Neural crest cell (in vitro differentiated cells): ENCODE measurements at places on chromosomes 2 and 18. TPM values are rescaled to one million over a fixed set of nuclear protein-coding genes. Genes with fewer than 3 reads are reported as not detected.

The FLACC1 gene
- total RNA-seq, result 0.77 and 1.0 TPM in 2 replicates

The HAT1 gene
- total RNA-seq, result 70.8 and 77.7 TPM in 2 replicates

The PIEZO2 gene
- total RNA-seq, result 15.5 and 17.0 TPM in 2 replicates

The TRIM43 gene
- total RNA-seq, result not detected in 2 replicates

The MATN3 gene
- total RNA-seq, result 1.3 and 1.9 TPM in 2 replicates

The RGPD3 gene
- total RNA-seq, result 0.11 and 0.14 TPM in 2 replicates

- peaks cover 3% of the 10 kb centered on the region for H3K36me3 ChIP-seq
- DNase-seq, result no peak
- H3K27ac ChIP-seq, result no peak overlapping the region
- peaks cover 4% of the 10 kb centered on the region for H3K4me1 ChIP-seq
- H3K4me3 ChIP-seq, result no peak overlapping the region
Observed at GRCh38 chr18:36947820-36948348, 119.0 kb downstream of the KIAA1328 start.

DNA sequence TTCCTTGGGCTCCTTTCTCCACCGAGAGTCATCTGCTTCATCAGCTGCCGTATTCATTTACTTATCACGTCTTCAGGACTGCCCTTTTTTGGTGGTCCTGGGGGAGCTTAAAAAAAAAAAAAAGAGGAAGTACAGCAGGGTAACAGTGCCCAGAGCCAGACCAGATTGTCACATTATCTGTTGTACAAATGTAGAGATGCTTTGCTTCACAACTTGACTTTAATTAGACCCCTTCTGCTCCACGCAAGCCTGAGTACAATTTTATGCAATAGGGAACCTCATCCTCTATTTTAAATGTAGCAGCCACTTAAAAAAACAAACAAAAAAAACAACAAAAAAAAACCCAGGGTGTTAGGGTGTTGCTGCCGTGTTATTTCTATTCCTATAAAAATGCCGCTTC lies 128.3 kb downstream of the PRPF40A start:
- no peak overlapping the region for H3K27ac ChIP-seq
- no peak overlapping the region for H3K4me3 ChIP-seq
- no peaks in the 10 kb centered on the region for H3K27me3 ChIP-seq
- no peaks in the 10 kb centered on the region for H3K4me1 ChIP-seq
- no peak for DNase-seq

DNA sequence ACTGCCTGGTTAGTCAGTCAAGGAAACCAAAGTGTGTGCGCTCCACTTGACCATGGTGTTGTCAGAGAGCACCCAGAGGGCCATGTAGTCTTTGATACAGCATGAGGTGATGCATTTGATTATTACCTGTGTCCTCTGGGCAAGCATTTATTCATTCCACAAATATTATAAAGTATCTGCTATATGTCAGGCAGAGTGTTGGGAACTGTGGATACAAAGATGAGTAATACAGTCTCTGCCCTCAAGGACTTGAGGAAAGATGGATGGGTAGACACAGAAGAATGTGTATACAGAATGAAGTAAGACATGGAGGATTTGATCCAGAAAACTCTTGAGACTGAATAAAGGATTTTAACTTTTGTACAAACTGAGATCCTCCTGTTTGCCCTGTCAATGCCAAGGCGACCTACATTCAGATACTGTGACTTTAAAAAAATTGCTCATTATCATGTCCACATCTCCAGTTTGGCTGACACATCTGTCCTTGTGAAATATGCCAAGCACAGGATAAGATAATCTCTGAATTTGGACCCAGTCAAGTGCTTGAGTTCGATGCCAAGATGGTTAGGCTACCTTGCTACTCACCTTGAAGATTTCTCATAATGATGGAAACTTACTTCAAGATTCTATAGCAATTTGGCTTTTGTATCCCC lies 50.8 kb downstream of the ACYP2 start:
- DNase-seq, result no peak
- no peaks in the 10 kb centered on the region for H3K36me3 ChIP-seq
- no peaks in the 10 kb centered on the region for H3K27me3 ChIP-seq
- peaks cover 30% of the 10 kb centered on the region for H3K4me1 ChIP-seq
- no peak overlapping the region for H3K27ac ChIP-seq

- H3K4me3 ChIP-seq, result no peak overlapping the region
- H3K27me3 ChIP-seq, result no peaks in the 10 kb centered on the region
- DNase-seq, result no peak
- no peak overlapping the region for H3K27ac ChIP-seq
- H3K36me3 ChIP-seq, result peaks cover 3% of the 10 kb centered on the region
- peaks cover 6% of the 10 kb centered on the region for H3K4me1 ChIP-seq
Observed at GRCh38 chr2:146931109-146931508, 913.7 kb upstream of the ACVR2A start.

DNA sequence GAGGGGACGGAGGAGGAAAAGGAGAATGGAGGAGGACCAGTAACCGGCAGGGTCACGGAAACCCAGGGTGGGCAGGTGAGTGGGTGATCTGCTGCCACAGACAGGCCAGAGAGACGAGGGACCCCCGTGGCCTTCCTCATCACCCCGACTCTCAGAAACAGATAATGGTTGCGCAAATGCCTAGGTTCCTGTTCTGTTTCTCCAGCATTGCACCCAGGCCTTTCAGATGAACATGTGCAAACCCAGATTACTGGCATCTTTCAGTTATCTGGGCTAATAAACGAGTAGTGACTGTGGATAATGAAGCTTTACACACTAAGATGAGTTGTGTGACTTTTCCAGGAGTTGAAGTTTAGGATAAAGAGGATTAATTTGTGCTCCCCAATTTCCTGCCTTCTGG lies 46.5 kb downstream of the TET3 start:
- no peak overlapping the region for H3K4me3 ChIP-seq
- H3K27ac ChIP-seq, result peak overlapping the region; percentile 81
- no peaks in the 10 kb centered on the region for H3K27me3 ChIP-seq
- DNase-seq, result no peak
- H3K4me1 ChIP-seq, result peaks cover 47% of the 10 kb centered on the region

DNA sequence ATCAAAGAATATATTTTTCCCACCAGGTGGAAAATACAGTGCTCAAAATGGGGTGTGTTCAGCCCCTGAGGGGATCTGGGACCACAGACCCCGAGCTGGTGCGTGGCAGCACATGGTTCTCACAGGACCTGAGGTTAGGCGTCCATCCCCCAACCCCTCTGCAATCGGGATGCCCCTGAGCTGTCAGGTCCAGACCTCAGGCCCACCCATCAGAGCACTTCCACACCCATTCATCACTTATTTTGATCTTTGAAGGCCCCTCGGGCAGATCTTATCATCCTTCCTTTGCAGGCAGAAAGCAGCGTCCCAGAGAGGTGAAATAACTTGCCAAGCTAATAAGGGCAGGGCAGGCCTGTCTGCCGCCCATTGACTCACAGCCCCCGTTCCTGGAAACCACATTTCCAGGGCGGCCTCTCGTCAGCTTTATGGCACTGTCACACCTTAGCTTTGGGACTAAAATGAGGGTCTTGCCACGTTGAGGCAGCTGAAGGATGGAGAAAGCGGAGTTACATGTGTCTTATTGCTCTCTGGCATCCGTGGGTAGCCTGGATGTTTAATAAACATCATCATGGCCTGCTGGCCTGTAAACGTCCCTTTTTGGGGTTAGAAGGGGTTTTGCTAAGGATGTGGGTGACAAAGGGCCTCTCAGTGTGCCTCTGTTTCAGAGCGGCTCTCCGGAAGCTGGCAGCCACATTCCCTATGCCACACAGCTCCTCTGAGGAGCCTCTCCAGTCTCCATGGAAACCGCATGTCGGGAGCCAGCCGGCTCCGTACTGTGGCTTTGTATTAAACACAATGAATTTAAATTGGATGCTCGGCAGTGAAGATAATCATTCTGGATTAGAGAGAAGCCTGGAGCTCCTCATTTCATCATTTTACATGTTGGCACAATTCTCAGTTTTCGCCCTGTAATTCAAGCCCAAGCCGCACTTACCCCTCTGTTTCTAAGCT lies 58.3 kb upstream of the MAPRE3 start:
- no peaks in the 10 kb centered on the region for H3K27me3 ChIP-seq
- peak overlapping the region; percentile 91 for H3K27ac ChIP-seq
- H3K36me3 ChIP-seq, result peaks cover 22% of the 10 kb centered on the region
- DNase-seq, result peak; percentile 47

- no peak for DNase-seq
- no peaks in the 10 kb centered on the region for H3K27me3 ChIP-seq
- H3K36me3 ChIP-seq, result peaks cover 6% of the 10 kb centered on the region
- H3K27ac ChIP-seq, result no peak overlapping the region
- peaks cover 17% of the 10 kb centered on the region for H3K4me1 ChIP-seq
Observed at GRCh38 chr2:236334122-236334876, 70.1 kb upstream of the ASB18 start.

- no peak overlapping the region for H3K27ac ChIP-seq
- no peak overlapping the region for H3K4me3 ChIP-seq
- H3K36me3 ChIP-seq, result peaks cover 5% of the 10 kb centered on the region
- DNase-seq, result no peak
- H3K4me1 ChIP-seq, result no peaks in the 10 kb centered on the region
- H3K27me3 ChIP-seq, result no peaks in the 10 kb centered on the region
Observed at GRCh38 chr2:77807531-77808215, 285.5 kb upstream of the LRRTM4 start.

DNA sequence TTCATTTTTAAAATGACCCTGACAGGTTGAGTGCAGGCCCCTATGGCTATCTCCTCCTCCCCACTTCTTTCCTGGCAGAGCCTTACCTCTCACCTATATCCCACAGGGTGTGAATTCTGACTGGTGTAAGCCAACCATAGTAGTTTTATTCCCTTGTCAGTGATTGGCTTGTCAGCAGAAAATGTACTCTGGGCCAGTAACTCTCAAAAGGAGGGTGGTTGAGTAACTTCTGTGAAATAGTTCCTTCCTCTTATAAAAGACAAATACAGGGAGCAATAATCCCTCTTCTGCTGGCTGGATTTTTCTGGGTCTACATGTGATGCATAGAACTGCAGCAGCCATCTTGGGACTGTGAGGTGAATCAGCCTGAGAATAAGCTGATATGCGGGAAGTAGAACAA lies 83.4 kb downstream of the RAPH1 start:
- no peak overlapping the region for H3K27ac ChIP-seq
- DNase-seq, result no peak
- no peak overlapping the region for H3K4me3 ChIP-seq
- no peaks in the 10 kb centered on the region for H3K27me3 ChIP-seq

GRCh38 chr2:180061546-180061945 lies 54.4 kb upstream of the CWC22 start:
- H3K4me3 ChIP-seq, result no peak overlapping the region
- H3K36me3 ChIP-seq, result no peaks in the 10 kb centered on the region
- no peak overlapping the region for H3K27ac ChIP-seq
- no peak for DNase-seq
- H3K4me1 ChIP-seq, result peaks cover 14% of the 10 kb centered on the region

GRCh38 chr18:70289351-70290312 lies 787 bp downstream of the SOCS6 start:
- H3K4me1 ChIP-seq, result peaks cover 46% of the 10 kb centered on the region
- H3K27me3 ChIP-seq, result peaks cover 2% of the 10 kb centered on the region
- H3K36me3 ChIP-seq, result peaks cover 5% of the 10 kb centered on the region
- peak overlapping the region; percentile 98 for H3K27ac ChIP-seq
- DNase-seq, result peak; percentile 31

GRCh38 chr2:104944495-104944894 lies 90.6 kb downstream of the POU3F3 start:
- peaks cover 37% of the 10 kb centered on the region for H3K4me1 ChIP-seq
- no peaks in the 10 kb centered on the region for H3K36me3 ChIP-seq
- DNase-seq, result peak; percentile 18
- H3K4me3 ChIP-seq, result no peak overlapping the region
- H3K27me3 ChIP-seq, result peaks cover 3% of the 10 kb centered on the region
- H3K27ac ChIP-seq, result no peak overlapping the region

GRCh38 chr18:73408469-73408868 lies 540.7 kb upstream of the NETO1 start:
- H3K36me3 ChIP-seq, result no peaks in the 10 kb centered on the region
- no peak for DNase-seq
- H3K4me3 ChIP-seq, result no peak overlapping the region
- peaks cover 6% of the 10 kb centered on the region for H3K4me1 ChIP-seq
- no peaks in the 10 kb centered on the region for H3K27me3 ChIP-seq

DNA sequence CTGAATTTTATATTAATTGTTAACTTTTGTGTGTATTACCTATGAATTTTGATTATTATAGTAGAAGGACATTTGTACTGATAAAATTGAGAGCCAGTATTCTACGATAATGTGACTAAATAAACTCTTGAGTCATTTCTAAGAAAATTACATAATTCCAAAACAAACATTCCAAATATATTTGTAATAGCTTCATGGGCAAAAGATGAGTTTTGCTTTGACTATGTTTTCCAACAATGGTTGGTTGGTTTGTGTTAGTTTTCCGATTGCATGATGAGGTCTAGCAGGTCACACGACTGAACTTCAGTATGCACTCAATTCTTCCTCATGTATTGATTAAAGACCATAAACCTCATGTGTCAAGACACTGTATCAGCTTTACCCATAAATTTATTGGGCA lies 71.7 kb upstream of the WDR75 start:
- no peaks in the 10 kb centered on the region for H3K27me3 ChIP-seq
- no peaks in the 10 kb centered on the region for H3K4me1 ChIP-seq
- no peak for DNase-seq
- no peaks in the 10 kb centered on the region for H3K36me3 ChIP-seq
- no peak overlapping the region for H3K4me3 ChIP-seq

DNA sequence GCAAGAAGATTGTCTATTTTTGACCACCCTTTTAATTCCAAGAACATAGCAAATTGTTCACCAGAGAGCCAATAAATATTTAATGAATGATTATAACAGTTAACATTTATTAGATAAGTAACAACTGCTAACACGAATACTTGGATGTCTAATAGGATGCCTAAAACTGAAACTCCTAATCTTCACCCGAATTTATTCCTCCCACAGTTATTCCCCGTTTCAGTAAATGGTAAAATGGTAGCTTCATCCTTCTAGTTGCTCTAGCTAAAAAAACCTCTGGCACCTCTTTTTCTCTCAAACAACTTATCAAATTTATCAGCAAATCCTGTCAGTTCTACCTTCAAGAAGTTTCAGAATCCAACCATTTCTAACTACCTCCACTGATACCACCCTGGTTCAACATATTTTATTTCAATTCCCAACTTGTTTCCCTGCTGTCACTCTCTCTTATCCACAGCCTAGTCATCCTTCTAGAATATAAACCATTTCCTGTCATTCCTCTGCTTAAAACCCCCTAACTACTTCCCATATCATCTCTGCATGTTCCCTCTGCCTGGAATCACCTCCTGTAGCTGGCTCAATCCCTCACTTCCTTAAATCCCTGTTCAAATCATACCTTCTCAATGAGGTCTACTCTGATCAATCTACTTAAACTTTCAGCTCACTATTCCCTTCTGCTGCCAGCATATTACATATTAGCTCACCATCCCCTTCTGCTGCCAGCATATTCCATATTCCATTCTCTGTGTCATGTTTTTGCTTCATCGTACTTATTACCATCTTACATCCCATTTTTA lies 93.8 kb downstream of the ROCK2 start:
- H3K4me1 ChIP-seq, result peaks cover 15% of the 10 kb centered on the region
- peaks cover 7% of the 10 kb centered on the region for H3K36me3 ChIP-seq
- no peaks in the 10 kb centered on the region for H3K27me3 ChIP-seq
